ENCODE measurements at places on chromosomes 11 and 22. TPM values are rescaled to one million over a fixed set of nuclear protein-coding genes. Genes with fewer than 3 reads are reported as not detected.

PNPLA3 gene
- 0.58 TPM for total RNA-seq

KRTAP5-4 gene
- not detected for total RNA-seq

AGBL2 gene
- total RNA-seq, result 0.92 TPM

POU2AF2 gene
- total RNA-seq, result not detected

HSPB2 gene
- not detected for total RNA-seq

C11orf87 gene
- total RNA-seq, result not detected

MYOD1 gene
- not detected for total RNA-seq

SLC22A25 gene
- not detected for total RNA-seq

TXNRD2 gene
- total RNA-seq, result 20.1 TPM

OR52E8 gene
- total RNA-seq, result not detected

CRYBB2 gene
- not detected for total RNA-seq

ST14 gene
- 104 TPM for total RNA-seq

MRPL49 gene
- total RNA-seq, result 39.7 TPM

GRCh38 chr11:1341928-1342524, 32.6 kb upstream of the TOLLIP start:
- DNase-seq, result peak; percentile 46

- no peak for DNase-seq
Observed at GRCh38 chr11:57461841-57462489, 1.6 kb downstream of the RTN4RL2 start.

GRCh38 chr11:16796311-16796710, 57.9 kb downstream of the C11orf58 start:
- DNase-seq, result no peak

- no peak for DNase-seq
Observed at GRCh38 chr11:96785073-96785472, 395.3 kb downstream of the JRKL start.

GRCh38 chr11:64898076-64898445, 18.9 kb downstream of the ATG2A start:
- no peak for DNase-seq

DNA sequence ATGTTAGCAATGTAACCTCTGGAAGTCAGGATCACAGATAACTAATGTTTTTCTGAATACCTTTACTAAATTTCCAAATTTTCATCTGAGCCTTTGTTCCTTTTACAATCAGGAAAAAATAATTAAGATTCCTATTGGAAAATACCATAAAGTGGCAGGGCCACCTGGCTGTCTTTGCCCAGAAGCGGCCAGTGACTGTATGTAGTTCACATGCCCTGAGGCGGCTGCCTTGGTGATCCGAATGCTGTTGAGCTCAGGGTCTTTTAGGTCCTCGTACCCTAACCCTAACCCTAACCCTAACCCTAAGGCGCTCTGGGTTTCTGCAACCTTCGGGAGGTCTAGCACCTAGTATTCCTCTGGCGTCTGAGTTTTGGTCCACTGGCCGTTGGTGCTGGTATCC, 8.5 kb upstream of the ARFGAP3 start:
- no peak for DNase-seq

DNA sequence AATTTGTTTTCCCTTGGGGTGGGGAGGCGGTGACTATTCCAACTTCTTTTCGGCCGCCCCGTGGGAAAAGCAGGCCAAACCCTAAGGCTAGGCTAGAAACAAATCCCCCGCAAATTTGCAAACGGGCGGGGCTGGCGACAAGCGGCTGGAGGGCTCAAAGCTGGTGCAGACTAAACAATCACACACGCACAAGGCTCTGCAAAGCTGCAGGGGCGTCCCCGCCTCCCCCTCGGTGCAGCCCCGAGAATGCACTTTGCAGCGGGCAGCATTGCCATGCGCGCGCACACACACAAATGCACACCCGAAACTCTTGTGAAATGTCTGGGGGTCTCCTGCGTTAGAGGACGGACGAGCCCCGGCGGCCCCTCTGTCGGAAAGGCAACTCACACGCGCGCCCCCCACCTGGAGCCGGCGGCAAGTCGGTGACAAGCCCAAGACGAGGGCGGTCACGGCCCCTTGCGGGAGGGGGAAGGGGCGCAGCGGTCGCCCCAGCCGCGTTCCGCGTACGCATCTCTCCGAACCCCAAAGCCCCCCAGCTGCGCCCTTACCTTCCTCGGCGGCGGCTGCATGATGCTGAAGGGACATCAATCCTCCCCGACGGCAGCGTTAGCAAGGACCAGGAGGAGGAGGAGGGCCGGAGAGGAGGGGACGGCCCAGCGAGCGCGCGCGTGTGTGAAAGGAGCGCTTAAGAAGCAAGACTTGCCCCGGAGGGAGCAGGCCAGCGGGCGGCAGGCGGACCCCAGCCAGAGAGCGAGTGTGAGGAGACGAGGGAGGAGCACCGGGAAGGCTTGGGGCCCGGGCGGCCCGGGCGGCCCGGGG, 600 bp downstream of the FCHSD2 start:
- DNase-seq, result peak; percentile 90

DNA sequence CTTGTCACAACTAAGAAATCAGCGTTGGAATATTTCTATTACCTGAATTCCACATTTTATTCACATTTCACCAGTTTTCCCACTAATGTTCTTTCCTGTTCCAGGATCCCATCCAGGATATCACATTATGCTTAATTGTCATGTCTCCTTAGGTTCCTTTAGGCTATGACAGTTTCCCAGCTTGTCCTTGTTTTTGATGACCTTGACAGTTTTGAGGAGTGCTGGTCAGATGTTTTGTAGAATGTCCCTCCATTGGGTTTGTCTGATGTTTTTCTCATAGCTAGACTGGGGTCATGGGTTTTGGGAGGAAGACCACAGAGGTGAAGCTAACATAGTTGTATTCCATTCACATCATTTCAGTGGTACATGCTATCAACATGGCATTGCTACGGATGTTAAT, 80.8 kb upstream of the HEPHL1 start:
- DNase-seq, result no peak

GRCh38 chr11:63920126-63920938, 3.4 kb upstream of the RCOR2 start:
- peak; percentile 87 for DNase-seq

DNA sequence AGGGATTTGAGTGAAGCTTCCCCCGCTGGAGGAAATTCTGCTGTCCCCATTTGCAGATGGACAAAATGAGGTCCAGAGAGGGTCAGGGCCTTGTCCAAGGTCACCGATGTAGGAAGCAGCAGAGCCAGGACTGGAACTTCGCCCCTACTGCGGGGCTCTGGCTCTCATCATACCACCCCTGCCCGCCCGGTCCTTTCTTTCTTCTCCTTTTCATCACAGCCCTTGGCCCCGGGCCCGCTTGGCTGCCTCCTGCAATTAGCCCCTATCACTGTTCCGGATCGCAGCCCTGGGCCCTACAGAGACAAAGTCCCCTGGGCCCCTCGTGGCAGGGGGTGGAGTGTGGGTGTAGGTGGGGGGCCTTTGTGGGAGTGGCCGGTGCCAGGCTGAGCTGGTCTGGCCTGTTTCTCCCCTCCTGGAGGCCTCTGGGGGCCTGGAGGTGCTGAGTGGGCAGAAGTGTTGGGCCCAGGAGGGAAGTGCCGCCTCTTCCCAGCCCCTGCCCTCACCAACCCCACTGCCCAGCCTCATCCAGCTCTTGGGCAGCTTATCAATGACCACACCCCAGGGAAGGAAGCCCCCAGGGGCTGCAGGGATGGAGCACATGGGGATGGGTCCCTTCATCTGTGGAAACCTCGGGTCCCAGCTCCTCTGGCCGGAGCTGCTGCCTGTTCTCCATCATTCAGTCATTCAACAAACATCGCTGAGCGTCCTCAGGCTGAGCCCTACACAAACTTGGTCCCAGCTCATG, 3.4 kb downstream of the EMID1 start:
- peak; percentile 83 for DNase-seq

GRCh38 chr11:60717956-60718355, 6.6 kb upstream of the MS4A18 start:
- DNase-seq, result no peak

DNA sequence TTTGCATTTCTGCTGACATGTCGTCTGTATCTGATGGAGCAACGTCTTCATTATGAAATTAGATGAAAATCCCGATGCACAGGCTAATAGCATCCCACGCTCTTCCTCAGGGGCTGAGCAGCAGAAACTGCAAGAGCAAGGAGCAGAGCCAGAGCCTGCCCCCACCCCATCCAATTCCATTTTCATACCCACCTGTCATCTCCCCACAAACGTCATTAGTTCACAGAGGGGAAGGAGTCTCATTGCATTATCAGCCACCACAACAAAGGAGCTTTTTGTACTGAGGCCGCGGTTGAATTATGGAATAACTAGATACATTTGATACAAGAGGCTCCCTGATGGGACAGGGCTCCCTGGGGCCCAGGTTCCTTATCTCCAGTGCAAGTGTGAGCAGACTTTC, 515.0 kb downstream of the NTM start:
- DNase-seq, result no peak

- DNase-seq, result no peak
Observed at GRCh38 chr11:86574493-86575207, 97.8 kb downstream of the ME3 start.

DNA sequence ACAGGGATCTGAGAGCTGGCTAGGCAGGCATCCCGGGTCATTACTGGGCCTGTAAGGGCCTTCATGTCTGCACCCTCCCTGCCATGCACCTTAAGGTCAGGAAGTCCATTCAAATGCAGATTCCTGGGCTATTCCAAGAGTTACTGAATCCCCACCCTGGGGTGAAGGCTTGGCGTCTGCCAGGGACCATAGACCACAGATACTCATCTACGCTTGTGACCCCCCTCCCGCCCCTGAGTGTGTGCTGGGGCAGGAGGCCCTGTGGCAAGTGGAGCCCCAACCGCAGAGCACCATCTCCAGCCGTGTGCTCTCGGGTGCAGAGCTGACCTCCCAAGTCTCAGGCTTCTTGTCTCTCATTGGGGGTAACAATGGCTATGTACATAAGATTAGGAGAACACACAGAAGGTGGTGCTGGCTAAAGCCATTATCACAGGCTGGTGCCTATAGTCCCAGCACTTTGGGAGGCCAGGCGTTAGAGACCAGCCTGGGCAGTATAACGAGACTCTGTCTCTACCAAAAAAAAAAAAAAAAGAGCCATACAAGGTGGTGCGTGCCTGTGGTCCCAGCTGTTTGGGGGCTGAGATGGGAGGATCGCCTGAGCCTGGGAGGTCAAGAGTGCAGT, 19.1 kb upstream of the KCNQ1OT1 start:
- DNase-seq, result no peak

GRCh38 chr11:126354631-126355323, 709 bp upstream of the ST3GAL4 start:
- DNase-seq, result no peak

DNA sequence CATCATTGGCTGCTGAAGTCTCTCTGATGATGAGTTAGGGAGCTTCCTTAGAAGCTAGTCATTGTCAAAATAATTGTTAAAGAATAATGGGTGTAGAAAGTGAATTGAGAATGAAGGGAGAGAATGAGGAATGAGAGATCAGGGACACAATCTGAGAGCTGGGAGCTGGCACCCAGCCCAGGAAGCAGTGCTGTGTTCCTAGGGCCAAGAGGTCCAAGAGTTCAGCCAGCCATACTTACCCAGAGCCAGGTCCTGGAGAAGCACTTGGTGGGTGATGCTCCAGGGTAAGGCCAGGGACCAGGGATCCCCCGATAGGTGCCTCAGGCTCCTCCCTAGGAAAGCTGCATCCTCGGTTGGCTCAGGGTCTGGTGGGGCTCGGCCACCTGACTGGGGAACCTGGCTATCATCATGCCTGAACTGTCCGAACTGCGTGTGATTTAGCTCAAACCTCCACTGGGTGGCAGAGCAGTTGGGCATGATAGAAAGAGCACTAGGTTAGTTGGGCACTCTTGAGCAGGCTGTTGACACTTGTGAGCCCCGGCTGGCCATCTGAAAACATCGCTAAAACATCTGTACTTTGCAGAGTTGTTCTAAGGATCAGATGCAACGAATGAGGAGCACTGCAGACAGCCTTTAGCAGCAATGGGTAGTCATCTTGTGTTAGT, 123.9 kb upstream of the NCAM1 start:
- peak; percentile 44 for DNase-seq

- DNase-seq, result no peak
Observed at GRCh38 chr11:93389737-93390136, 59.2 kb downstream of the DEUP1 start.

DNA sequence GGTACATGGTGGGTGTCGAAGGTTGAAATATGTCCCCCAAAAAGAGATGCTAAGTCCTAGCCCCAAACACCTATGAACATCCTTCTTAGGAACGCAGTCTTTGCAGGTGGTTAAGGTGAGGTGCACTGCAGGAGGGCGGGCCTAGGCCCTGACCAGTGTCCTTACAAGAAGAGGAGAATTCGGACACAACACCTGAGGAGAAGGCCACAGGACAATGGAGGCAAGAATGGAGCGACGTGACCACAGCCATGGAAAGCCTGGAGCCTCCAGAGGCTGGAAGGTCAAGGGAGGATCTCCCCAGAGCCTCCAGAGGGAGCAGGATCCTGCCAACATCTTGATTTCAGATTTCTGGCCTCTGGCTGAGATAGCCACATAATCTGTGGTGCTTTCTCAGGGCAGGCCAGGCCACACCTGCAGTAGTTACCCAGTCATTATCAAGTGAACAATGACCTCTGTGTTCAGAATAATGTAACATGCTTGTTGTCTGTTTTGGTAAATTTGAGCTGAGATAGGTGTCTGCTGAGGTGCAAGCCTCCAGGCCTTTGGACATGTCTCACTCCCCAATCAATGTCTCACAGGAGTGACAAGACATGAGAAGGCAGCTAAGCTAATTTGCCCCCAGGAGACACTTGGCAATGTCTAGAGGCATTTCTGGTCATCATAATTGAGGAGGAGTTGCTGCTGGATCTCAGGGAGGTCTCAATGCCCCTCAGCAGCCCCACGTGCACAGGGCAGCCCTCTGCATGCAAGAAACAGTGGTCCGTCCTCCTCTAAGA, 498.9 kb downstream of the BRD1 start:
- peak; percentile 13 for DNase-seq

- no peak for DNase-seq
Observed at GRCh38 chr11:44427432-44427831, 117.5 kb upstream of the ALX4 start.

- DNase-seq, result no peak
Observed at GRCh38 chr11:129237880-129238638, 45.9 kb upstream of the ARHGAP32 start.

GRCh38 chr11:22928207-22928917, 68.1 kb upstream of the CCDC179 start:
- DNase-seq, result no peak

GRCh38 chr11:66970371-66970806, 4.7 kb upstream of the C11orf86 start:
- DNase-seq, result no peak

Measured in stomach (tissue), 19 donors.